ENCODE measurements at places on chromosomes 1 and 21.

DNA sequence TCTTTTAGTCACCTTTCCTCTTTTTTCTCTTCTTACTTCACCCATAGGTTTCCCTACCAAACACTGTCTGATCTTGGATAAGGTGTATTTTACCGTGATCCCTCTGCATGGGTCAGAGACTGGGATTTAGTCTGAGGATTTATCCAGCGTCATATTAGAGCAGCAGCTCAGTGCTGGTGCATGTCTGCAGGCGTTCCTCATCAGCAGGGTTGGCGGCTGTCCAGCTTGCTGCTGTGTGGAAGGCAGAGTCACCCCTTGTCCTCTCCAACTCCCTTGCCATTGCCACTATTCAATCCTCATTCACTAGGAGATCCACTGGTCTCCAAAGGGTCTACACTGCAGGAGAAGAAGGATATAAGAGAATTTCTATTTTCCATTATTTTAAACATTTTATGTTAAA, 7.3 kb upstream of the FAM78B start:
- no peak for DNase-seq

GRCh38 chr1:236334893-236335545, 53.3 kb upstream of the ERO1B start:
- DNase-seq = no peak

DNA sequence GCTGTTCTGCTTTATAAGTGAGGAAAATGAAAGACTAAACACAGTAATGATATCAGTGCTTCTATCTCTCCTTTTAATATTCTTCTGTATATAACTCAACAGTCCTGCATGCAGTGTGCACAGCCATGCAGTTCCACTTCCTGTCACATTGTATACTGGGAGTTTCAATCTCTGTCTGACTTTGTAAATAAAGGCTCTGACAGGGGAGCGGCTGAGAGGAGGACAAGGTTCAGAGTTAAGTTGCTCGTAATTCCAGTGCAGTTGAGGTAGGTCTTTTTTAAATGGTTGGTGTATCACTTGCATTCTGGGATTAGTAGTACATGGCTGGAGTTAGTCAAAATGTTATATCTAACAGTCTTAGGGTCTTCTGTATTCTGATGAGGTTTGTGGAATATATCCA, 264.5 kb downstream of the OLFM3 start:
- no peak for DNase-seq

- no peak for DNase-seq
Observed at GRCh38 chr1:36172983-36173382, 17.0 kb downstream of the MAP7D1 start.

GRCh38 chr1:207815913-207816291, 64.0 kb downstream of the CD46 start:
- no peak for DNase-seq

GRCh38 chr1:239786464-239786863, 305.2 kb upstream of the FMN2 start:
- DNase-seq = no peak

DNA sequence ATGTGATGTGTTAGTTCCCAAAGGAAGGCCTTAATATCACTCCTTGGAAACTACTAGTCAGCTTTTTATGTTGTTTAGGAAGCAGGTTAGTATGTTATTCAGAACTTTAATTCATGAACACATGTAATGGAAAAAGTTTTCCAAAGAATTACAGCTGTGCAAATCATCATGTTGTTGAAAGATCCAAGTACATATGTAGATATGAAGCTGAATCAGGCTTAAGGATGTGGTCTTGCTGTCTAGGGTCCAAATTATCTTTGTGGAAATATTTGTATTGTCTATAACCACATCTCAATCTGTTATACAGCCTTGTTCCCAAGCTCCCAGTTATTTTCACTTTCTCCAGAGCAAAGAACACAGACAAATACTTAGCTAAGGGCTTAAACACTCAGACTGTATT, 231.6 kb downstream of the TPR start:
- no peak for DNase-seq

- DNase-seq = no peak
Observed at GRCh38 chr1:193787061-193787460, 600.6 kb upstream of the B3GALT2 start.

- DNase-seq = no peak
Observed at GRCh38 chr1:117594261-117594990, 11.4 kb upstream of the TENT5C start.

- no peak for DNase-seq
Observed at GRCh38 chr1:47235241-47235681, 3.2 kb upstream of the TAL1 start.

DNA sequence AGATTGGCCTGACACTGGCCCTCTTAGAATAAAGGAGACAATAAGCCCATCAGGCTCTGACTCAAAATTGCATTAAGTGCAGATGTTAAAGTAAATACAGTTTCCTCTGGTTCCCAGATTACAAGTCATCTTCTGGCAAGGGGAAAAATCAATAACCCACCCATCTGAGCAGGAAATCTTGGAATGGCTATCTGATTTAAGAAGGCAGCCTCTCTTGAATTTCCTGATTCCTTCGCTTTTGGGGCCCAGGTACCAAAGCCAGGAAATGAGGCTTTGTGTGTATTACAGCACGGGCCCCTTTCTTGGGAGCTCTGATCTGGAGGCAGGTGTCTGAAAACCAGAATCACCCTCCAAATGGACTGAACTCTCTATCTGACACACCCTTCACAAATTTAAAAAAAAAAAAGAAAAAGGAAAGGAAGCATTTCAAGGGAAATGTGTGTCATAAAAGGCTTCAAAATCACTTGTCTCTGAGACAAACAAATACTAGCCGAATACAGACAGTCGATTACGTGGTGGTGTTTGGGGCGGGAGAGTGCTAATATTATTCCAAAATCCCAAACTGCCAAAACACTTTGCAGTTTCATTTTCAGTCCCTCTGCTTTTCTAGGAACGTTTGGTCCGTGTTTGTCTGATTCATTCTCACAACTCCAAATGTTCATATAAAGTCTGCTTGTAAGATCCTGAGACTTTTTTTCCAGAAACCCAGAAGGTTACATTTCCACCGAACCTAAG, 240.9 kb upstream of the CAMK1G start:
- no peak for DNase-seq

- no peak for DNase-seq
Observed at GRCh38 chr1:3902111-3902511, 2.0 kb upstream of the C1orf174 start.

DNA sequence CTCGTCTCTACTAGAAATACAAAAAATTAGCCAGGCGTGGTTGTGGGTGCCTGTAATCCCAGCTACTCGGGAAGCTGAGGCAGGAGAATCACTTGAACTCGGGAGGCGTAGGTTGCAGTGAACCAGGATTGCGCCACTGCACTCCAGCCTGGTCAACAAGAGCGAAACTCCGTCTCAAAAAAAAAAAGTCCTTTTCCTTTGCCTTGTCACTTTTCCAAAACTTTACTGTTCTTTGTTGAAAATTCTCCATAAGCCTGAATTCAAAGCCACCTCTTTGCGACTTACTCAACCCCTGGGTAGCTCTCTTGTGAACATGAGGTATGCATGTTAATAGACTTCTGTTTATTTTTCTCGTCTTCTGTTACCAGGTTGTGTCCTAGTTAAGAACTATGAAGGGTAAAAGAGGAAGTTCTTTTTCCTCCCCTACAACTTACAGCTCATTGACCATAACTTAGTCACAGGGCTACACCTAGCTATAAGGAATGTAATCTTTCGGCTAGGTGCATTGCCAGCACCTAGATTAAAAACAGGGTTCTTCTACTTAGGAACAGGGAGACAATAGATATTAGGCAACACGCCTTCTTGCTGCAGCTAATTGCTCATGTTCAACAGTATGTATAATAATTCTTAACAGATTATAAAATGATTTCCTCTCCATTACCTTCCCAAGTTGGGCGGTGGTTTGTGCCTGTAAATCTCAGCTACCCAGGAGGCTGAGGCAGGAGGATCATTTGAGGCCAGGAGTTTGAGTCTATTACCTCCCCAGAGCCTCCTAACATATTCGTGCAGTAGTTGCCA, 40.9 kb downstream of the PTAFR start:
- no peak for DNase-seq

GRCh38 chr1:187384504-187384903, 555.8 kb downstream of the PLA2G4A start:
- no peak for DNase-seq

GRCh38 chr1:116036255-116036654, 59.9 kb downstream of the SLC22A15 start:
- DNase-seq = no peak

DNA sequence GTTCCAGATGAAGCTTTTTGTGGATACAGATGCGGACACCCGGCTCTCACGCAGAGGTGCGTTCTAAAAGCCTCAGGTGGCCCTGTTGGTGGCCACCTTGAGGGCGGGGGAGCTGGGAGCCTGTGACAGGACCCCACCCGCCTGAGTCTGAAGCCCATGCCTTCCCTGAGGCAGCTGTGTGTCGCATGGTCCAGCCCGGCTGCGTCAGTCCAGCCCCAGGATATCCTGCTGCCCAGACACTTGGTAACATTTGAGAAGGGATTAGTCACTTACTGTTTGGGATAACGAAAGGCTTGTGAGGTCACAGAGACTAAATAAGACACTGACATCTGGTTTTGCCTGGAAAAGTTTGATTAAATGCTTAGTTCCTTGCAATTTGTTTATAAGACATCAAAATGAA, 68.9 kb downstream of the UCK2 start:
- no peak for DNase-seq

- no peak for DNase-seq
Observed at GRCh38 chr1:187306710-187307415, 478.1 kb downstream of the PLA2G4A start.

DNA sequence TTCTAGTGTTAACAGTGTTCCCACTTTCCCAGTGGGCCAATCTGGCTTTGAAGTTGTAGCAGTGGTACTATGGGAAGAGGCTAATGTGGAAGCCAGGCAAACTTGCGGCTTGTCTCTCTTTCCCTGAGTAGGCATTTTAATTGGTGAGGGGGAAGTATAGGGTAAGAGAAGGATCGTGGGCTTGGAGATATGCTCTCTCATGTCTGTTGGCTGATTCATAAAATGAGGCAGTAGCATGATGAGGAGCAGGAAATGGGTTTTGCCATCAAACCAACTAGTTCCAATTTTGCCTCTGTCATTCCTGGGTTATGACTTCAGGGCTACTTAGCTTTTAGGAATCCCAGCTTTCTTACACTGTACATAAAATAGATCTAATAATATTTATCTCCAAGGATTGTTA, 12.1 kb downstream of the C8A start:
- DNase-seq = no peak

- no peak for DNase-seq
Observed at GRCh38 chr1:1861339-1861730, 29.6 kb downstream of the GNB1 start.

- DNase-seq = no peak
Observed at GRCh38 chr1:162471290-162471853, 26.2 kb upstream of the UHMK1 start.

- DNase-seq = no peak
Observed at GRCh38 chr1:109133815-109134214, 19.9 kb downstream of the ELAPOR1 start.

- DNase-seq = no peak
Observed at GRCh38 chr21:45513003-45513717, 29.1 kb downstream of the SLC19A1 start.

- no peak for DNase-seq
Observed at GRCh38 chr1:55400508-55400907, 185.3 kb upstream of the USP24 start.

- DNase-seq = no peak
Observed at GRCh38 chr1:69404486-69404885, 163.2 kb upstream of the LRRC7 start.

DNA sequence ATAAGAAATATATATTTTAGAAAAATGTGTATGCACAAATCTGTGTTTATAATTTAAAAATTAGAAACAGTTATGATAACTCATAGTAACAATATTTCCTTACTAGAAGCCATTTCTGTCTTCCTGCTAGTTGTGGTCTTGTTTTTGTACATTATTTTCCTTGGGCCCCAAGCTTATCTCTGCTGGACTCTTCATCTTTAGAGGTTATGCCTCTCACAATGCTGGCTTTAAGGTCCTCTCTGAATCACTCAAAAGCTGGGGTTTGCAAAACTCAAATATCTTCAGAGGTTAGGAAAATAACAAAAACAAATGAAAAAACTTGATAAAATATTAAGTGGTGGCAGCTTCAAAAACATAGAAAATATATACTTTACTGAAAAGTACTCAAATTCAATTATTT, 133.8 kb downstream of the PTPRC start:
- DNase-seq = no peak

DNA sequence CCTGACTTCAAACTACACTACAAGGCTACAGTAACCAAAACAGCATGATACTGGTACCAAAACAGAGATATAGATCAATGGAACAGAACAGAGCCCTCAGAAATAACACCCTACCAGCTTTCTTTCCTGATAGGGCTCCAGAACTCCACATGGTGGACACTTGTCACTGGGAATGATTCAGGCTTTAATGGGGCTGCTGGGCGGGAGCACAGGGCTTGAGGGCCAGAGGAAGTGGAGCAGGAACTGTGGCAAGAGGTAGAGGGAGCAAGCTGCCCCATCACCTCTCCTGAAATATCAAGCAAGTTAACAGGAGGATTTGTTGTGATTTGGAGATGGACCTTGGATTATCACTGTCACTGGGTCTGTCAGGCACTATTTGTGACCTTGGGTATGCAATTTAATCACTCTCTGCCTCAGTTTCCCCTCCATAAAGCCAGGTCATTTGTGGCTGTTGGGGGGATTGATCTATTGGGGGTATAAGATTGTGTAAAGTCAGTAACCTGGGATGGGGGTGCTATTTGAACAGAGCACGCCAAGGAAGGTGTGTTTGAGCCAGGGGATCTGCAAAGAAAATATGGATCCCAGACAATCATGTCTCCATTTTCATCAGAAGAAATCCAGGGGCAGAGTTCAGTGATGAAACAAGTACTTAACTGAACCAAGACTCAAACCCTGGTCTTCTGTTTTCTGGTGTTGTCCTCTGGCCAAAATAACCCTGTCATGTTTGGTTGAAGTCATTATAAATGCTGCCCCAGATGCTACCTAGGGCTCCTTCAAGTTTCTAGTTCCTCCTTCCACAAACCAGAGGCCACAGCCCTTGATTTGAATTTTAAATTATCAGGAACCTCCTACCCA, 25.2 kb downstream of the ETS2 start:
- no peak for DNase-seq

GRCh38 chr1:8457760-8458381, 140.0 kb downstream of the SLC45A1 start:
- DNase-seq = no peak
